ENCODE measurements at places on chromosomes 7 and 10. TPM values are rescaled to one million over a fixed set of nuclear protein-coding genes. Genes with fewer than 3 reads are reported as not detected.

ADAMTS14 gene
- 3.6 TPM for total RNA-seq

CALD1 gene
- 155 TPM for total RNA-seq

SEMA3D gene
- 0.20 TPM for total RNA-seq

SYNPO2L gene
- not detected for total RNA-seq

ATAD1 gene
- 90.3 TPM for total RNA-seq

FGFR2 gene
- 50.3 TPM for total RNA-seq

KCNIP2 gene
- not detected for total RNA-seq

CYP3A7 gene
- not detected for total RNA-seq

VWA2 gene
- 3.5 TPM for total RNA-seq

PKD2L1 gene
- total RNA-seq = not detected

LRRC17 gene
- total RNA-seq = 2.6 TPM

SMKR1 gene
- 1.0 TPM for total RNA-seq

DEPP1 gene
- total RNA-seq = 11.3 TPM

SFR1 gene
- 5.3 TPM for total RNA-seq

CDHR1 gene
- total RNA-seq = 108 TPM

SLC29A4 gene
- 2.6 TPM for total RNA-seq

OR6V1 gene
- not detected for total RNA-seq

SYT15 gene
- 1.0 TPM for total RNA-seq

SP8 gene
- not detected for total RNA-seq

AMZ1 gene
- 14.2 TPM for total RNA-seq

PTPRZ1 gene
- not detected for total RNA-seq

SGPL1 gene
- 90.7 TPM for total RNA-seq

PIP gene
- total RNA-seq = not detected

ZNHIT1 gene
- 51.5 TPM for total RNA-seq

BAIAP2L1 gene
- 25.8 TPM for total RNA-seq

C7orf33 gene
- total RNA-seq = not detected

CHST3 gene
- total RNA-seq = 32.3 TPM

OR2A1 gene
- total RNA-seq = 0.05 TPM

GIMAP5 gene
- 0.20 TPM for total RNA-seq

SDK1 gene
- 30.9 TPM for total RNA-seq

EPHB4 gene
- 80.9 TPM for total RNA-seq

MGMT gene
- total RNA-seq = 37.7 TPM

ZNF853 gene
- 1.7 TPM for total RNA-seq

MYH16 gene
- total RNA-seq = 0.05 TPM

ANAPC16 gene
- 86.9 TPM for total RNA-seq

GIMAP2 gene
- total RNA-seq = 0.85 TPM

FFAR4 gene
- total RNA-seq = not detected

COL13A1 gene
- 0.35 TPM for total RNA-seq

GAD2 gene
- not detected for total RNA-seq

C10orf105 gene
- not detected for total RNA-seq

NEURL1 gene
- total RNA-seq = 0.05 TPM

PROSER2 gene
- 84.9 TPM for total RNA-seq

OR13A1 gene
- not detected for total RNA-seq

ITIH5 gene
- 11.1 TPM for total RNA-seq

RAMP3 gene
- not detected for total RNA-seq

DAGLB gene
- 36.7 TPM for total RNA-seq

GIMAP8 gene
- 0.15 TPM for total RNA-seq

PRSS37 gene
- total RNA-seq = not detected

CALHM3 gene
- total RNA-seq = not detected
